HuH-7 (cell line): ENCODE measurements at places on chromosomes 12 and 14.
A peak's percentile ranks its signal among the peaks of the same experiment; 100 is the strongest.

GRCh38 chr12:6424008-6424347, 20.8 kb upstream of the CD27 start:
- DNase-seq, result no peak

DNA sequence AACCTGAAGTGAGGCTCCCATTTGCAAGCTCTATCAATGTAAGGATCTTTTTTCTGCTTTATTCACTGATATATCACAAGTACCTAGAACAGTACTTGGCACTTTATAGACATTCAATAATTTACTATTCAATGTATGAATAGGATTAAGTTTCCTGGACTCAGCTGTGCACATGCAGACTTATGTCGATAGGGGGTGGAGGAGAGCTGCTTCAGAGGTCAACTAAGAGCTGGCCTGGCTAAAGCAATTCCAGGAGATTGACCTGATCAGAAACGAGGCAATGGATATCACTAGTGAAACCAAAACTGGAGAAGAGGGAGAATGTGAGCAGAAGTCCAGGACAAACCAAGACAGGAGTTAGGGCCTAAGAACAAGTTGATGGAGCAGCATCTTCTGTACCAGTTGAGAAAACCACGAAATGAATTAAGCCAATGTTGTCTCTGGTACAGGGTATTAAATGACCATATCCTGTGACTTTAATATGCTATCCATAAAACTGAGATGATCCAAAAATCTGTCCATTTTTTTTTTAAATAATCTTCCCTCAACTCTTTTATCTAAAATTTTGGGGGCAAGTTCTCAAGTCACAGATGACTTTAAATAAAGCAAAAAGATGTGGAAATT, 169.2 kb downstream of the PIK3C2G start:
- DNase-seq, result peak; percentile 30

DNA sequence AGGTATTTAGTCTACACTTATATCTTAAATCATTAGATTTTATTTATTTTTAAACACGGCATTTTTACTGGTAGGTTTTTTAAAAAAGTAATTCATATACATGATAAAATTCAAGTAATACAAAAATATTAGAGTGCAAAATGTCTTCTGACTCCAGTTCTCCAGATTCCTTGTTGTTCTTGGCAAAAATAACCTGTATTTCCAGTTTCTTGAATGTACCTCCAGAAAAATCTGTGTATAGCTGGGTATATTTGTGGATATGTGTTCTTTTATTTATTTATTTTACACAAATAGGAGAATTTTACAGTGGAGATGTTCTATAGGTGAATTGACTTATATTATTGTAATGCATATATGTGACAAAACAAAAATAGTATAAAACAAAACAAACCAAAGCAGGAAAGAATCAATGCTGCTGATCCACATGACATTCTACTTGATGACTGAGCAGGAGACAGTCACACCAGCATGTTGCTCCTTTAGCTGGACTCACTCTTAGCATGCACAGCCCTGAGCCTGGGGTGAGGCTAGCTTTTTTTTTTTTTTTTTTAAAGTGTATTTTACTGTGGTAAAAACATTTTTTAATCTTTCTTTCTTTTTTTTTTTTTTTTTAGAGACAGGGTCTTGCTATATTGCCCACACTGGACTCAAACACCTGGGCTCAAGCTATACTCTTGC, 42.2 kb upstream of the SLC38A2 start:
- no peak for DNase-seq

GRCh38 chr12:57088354-57089270, at the start of gene NAB2:
TSS of gene NAB2 (plus strand) at chr12:57089114. CDS start at chr12:57089272, 158 bp downstream.
- peak; percentile 91 for DNase-seq

DNA sequence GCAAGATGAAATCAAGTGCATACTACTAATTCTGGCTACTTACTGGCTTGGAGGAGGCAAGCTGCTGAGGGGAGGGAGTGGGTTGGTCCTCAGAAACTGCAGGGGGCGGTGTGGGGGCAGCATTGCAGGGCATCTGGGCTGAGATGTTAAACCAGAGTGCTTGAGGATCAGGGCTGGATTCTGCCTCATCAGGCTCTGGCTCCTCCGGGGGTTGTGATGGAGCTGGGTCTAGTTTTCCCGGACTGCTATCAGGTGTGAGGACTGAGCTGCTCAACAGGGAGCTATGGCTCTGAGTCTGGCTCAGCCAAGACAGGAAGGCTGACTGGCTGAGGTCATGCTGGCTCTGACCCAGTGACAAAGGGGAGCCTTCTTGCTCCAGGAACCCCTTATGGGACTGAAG, 28.6 kb downstream of the BAZ2A start:
- DNase-seq, result peak; percentile 45

- DNase-seq, result no peak
Observed at GRCh38 chr12:80912901-80913770, 24.6 kb downstream of the LIN7A start.

GRCh38 chr12:60072911-60073310, 477.1 kb downstream of the SLC16A7 start:
- DNase-seq, result no peak

DNA sequence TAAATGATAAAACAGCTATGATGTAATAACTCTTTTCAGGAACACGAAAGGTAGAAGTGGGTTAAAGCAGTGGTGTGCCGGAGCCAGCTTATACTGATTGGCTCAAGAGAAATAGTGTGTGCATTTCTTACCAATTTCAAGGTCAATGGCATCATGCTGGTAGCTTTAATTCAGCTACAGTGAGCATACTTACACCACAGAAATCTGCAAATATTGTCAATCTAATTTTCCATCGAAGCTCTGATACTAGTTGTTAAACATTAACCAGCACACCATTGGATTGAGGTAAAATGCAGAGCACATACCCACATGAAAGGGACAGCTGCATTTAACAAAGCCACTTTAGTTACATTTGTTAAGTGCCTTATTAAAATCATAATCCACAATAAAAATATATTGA, 225.7 kb downstream of the KCNC2 start:
- no peak for DNase-seq

DNA sequence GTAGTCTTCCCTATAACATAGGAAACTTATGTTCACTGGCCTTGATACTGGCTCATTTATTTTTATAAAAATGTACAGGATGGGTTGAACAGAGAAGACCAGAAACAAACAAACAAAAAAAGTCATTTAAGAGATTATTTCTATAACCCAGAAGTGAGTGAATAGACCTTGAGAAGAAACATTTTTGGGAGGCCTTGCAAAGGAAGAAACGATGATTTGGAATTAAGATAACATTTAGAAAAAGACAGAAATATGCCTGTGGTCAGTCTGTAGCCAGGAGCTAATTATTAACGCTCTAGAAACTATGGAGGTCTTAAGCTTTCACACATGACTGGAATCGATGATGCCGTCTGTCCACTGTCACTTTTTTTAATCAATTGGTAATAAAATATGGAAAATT, 264.0 kb downstream of the EGLN3 start:
- no peak for DNase-seq

GRCh38 chr12:109777544-109777943, 55.7 kb downstream of the TRPV4 start:
- peak; percentile 95 for DNase-seq

- DNase-seq, result no peak
Observed at GRCh38 chr14:59301354-59301753, 112.9 kb downstream of the DAAM1 start.

GRCh38 chr14:93480867-93481266, 50.1 kb downstream of the UNC79 start:
- no peak for DNase-seq

GRCh38 chr14:36173161-36173560, 3.4 kb downstream of the PTCSC3 start:
- no peak for DNase-seq

- no peak for DNase-seq
Observed at GRCh38 chr12:28367326-28367725, 177.1 kb downstream of the CCDC91 start.

- DNase-seq, result peak; percentile 55
Observed at GRCh38 chr12:68406134-68406576, 74.0 kb upstream of the MDM1 start.

- DNase-seq, result peak; percentile 90
Observed at GRCh38 chr14:104689109-104689880, at the start of gene INF2. TSS of gene INF2 (plus strand) at chr14:104689618. CDS start at chr14:104701366, 11,748 bp downstream.

DNA sequence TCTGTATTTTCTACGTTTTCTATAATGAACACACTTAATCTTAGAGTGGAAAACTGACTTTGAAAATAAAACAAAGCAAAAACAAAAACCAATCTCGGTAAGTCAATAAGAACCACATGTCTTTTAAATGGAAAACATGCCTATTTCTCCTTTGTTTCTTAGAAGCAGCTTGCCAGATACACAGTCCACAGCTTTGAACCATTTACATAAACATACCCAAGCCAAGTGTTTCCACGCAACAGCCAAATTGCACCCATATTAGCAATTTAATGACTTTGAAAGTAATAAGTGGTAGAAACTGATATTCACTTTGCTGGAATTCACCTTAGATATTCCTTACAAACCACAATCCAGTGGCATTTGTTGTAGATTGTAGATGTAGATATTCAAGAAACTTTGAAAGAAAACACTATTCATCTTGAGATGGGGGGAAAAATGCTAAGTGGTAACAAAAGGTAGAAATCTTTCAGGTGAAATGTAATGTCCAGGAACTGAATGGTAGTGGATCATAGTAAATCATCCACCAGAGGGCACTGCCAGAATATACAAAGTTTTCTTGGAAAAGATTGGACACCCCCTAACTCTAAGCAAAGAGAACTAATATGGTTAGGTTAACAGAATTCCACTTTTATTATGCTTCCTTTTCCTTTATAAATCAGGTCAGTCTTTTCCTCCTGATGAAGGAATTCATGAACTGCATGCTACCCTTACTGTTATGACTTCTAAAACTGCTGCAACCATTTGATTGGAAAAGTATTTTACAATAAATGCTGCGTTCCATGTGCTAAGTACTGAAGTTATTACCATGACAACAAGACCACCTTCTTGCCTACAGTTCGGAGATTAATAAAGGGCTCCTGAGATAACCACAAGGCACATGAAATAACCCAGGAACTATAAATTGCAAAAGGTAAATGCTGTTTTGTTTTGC, 69.8 kb downstream of the RERG start:
- no peak for DNase-seq

DNA sequence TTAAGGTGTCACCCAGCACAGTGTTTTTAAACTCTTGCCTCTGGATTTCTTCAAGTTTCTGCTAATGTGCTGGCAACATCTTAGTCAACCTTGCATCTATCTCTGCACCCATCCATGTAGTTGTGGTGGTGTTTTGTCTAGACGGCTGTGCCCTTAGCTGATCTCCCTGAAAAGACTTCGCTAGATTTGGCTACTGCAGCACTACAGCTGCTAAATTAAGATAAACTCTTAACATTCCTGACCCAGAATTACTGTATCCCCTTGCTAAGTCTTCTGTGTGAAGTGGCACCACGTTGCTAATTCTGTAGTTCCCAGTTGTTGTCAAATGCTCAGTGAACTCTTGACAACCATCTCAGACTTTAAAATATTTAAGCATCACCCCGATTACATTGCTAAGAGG, 66.8 kb downstream of the SRGAP1 start:
- no peak for DNase-seq

GRCh38 chr12:61490526-61491498, 769.4 kb upstream of the USP15 start:
- DNase-seq, result no peak

DNA sequence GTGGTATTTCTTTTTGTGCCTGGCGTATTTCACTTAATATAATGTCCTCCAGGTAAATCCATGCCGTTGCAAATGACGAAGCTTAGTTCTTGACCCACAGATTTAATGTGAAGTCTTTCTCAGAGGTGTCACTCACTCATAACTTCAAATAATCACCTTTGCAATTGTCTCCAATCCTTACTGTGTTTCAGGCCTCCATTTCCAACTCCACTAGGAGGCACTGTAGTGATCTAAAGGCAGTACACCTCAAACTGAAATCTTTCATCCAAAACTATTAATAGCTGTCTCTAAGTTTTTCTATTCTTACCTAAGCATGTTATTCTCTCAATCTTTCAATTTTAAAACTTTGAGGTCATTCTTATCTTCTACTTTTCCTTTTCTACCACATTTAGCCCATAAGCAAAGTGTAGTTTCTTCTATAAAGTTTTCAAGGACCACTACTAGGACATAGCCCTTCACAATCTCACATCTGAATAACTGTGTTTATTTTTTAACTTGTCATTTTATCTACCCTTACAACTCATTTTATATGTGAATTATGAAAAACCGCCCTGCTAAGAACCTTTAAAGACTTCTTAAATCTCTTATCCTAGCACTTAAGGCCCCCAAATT, 25.5 kb upstream of the FBXO34 start:
- peak; percentile 32 for DNase-seq

DNA sequence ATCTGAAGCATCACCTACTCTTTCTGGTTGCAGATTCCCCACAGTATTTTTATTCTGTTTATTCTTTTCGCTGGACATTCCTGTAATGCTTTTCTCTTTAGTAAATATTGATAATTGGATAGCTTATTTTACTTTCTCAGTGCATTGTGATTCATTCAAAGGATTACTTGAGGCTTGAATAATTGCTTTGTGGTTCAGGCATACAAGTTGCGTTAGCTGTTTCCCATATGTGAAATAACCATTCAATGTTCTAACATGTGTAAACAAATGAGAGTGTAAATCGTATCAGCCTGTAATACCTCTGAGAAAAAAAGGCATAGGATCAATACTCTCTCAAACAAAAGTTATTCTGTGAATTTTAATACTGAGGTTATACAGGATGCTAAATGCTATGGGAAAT, 1004.2 kb upstream of the SEL1L start:
- DNase-seq, result no peak

GRCh38 chr12:64010069-64010686, 165.7 kb downstream of the SRGAP1 start:
- DNase-seq, result no peak

DNA sequence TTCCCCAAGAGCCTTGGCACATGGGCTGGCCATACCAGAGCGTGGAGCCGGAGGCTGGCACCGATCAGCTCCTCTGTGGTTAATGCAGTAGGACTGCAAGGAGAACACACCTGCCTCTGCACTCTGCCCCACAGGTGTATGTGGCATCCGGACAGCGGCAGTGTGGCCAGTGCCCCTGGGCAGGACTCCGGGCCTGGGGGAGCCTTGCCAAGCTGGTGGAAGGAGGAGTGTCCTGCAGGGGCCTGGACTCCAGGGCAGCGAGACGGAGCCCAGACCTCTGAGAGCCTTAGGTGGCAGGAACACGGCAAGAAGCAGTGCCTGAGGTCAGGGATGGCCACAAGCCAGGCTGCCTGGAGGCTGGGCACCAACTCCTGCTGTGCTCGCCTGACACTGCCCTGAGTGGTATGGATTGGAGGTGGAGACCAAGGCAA, 5.3 kb upstream of the BEGAIN start:
- DNase-seq, result no peak

DNA sequence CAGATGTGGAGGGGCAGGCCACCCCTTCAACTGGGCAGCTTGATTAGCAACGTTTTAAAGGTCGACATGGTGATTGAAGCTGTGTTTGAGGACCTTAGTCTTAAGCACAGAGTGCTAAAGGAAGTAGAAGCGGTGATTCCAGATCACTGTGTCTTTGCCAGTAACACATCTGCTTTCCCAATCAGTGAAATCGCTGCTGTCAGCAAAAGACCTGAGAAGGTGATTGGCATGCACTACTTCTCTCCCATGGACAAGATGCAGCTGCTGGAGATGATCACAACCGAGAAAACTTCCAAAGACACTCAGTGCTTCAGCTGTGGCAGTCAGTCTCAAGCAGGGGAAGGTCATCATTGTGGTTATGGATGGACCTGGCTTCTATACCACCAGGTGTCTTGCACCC, 23.9 kb upstream of the AICDA start:
- DNase-seq, result no peak
